ENCODE measurements at places on chromosomes 1 and 21. TPM values are rescaled to one million over a fixed set of nuclear protein-coding genes. Genes with fewer than 3 reads are reported as not detected.

DNA sequence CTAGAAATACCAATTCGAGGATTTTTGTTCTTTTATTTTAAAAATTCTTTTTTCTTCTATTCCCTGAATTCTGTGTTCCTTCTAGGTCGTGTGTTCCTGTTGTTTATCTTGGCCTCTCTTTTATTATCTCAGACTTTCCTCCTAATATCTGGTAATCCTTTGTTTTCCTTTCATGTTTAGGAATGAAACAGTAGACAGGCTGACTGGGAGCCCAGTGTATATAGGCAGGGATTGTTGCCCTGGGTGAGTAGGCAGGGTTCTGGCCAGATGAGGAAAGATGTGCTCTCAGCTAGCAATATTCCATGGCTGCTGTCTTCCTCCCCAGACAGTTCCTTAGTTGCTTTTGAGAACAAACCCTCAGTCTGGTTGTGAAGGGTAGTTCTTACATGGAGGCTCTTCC, 161.8 kb upstream of the PDE4B start:
- DNase-seq, result no peak

DNA sequence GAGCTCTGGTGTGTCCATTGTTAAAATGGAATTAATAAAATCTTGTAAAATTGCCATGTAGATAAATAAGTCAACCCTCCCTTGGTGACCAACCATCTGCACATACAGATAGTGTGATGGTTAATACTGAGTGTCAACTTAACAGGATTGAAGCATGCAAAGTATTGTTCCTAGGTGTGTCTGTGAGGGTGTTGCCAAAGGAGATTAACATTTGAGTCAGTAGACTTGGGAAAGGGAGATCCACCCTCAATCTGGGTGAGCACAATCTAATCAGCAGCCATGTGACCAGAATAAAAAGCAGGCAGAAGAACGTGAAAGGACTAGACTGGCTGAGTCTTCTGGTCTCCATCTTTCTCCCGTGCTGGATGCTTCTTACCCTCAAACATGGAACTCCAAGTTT, 174.8 kb downstream of the LTN1 start:
- no peak for DNase-seq

Gene HES3
- not detected for total RNA-seq

Gene C4BPA
- total RNA-seq, result not detected

Gene HSPG2
- total RNA-seq, result 317 TPM

DNA sequence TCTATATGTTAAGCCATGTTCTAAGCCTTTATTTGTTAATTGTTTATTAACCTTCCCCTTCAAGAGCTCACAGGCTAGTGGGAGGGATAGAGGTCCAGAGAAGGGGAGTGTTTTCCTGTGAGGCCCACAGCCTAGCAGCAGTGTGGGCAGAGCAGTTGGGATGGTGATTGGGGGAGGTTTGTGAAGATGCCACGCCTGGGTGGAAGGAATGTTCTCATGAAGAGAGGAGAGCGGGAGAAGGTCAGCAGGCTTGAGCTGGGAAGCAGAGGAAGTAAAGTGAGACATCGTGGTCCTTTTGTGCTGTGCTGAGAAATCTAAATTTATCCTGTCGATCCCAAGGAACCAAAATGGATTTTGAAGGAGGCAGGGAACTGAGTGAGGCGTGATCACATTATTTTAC, 42.6 kb downstream of the TRAPPC10 start:
- DNase-seq, result no peak

DNA sequence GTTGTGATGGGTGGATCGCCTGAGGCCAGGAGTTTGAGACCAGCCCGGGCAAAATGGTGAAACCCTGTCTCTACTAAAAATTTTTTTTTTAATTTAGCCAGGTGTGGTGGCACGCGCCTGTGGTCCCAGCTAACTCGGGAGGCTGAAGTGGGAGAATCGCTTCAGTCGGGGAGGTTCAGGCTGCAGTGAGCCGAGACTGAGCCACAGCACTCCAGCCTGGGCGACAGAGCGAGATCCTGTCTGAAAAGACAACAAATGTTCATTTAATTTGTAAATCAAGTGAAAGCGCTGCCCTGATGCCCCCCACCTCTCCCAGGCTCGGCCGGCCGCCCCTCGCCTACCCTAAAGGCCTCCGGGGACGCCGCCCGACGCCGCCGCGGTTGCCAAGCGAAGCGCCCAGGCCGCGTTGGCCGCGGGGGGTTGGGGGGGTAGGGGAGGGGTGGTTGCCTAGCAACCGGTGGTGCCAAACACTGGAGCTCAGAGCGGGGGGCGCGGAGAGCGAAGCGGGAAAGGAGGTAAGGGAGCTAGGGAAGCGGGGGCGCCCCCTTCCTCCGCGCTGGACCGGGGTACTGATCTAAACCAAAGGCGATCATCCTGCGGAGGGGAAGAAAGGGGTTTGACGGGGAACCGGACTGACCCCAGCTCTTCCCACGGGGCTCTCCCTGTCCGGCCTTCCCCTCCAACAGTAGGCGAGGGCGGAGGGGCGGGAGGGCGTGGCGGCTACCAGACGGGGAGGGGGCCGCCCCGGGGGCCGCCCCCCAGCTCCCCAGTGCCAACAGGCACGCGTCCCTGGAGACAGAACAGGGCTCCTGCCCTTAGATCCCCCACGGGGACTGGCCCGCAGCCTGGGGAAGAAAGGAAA, at the start of gene TEKT2:
Gene TEKT2, plus strand, starts transcription at position 460 of the 862 bp plus-strand sequence. CDS start 828 bp downstream, outside the sequence.
- no peak for DNase-seq

Gene CRYAA
- not detected for total RNA-seq

Gene MROH9
- not detected for total RNA-seq

DNA sequence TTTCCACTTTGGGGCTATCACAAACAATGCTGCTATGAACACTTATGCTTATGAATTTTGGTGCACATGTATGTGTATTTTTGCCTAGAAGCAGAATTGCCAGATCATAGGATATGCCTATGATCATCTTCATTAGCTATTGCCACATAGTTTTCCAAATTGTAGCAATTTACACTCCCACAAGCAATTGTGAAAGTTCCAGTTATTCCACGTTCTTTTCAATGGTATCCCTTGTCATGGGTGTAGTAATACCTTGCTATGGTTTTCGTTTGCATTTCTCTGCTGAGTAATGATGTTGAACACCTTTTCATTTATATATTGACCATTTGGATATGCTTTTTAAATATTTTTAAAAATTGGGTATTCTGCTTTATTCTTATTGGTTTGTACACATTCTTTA, 82.6 kb downstream of the MTR start:
- DNase-seq, result no peak

Gene TCHH
- not detected for total RNA-seq

Gene SLAMF9
- total RNA-seq, result not detected

DNA sequence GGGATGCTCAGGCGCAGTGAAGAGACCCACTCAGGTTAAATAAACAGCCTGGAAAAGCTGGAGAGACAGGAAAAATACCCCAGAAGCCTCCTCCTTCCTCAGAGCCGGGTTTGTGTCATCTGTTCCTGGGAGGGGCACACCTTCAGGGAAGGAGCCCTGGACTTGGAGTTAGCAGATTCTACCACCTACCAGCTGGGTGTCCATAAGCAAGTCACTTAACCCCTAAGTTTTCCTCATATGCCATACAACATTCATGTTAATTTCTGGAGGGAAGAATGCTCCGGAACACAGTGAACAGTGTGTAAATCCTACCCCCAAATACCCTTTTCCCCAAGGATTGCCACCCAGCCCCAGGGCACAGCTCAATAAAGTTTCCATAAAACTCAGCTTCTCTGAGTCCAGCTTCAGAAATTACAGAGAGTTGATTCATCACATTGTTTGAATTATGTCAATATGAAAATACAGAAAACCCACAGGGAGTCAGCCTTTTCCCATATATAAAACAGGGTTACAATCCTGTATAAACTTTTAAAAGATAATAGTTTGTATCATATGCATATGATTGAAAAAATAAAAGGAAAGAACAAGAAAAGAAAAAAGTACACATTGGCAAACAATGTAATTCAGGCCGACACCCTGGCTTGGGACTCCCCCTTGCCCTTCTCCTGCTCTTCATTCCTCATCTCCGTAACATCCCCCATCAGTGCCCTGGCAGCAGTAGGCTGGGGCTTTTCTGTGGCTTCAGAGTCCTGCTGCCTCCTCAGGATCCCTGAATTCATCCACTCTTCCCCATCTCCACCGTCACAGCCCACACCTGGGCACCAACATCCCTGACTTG, 291.8 kb upstream of the USP24 start:
- DNase-seq, result no peak

Gene BCL2L15
- not detected for total RNA-seq

DNA sequence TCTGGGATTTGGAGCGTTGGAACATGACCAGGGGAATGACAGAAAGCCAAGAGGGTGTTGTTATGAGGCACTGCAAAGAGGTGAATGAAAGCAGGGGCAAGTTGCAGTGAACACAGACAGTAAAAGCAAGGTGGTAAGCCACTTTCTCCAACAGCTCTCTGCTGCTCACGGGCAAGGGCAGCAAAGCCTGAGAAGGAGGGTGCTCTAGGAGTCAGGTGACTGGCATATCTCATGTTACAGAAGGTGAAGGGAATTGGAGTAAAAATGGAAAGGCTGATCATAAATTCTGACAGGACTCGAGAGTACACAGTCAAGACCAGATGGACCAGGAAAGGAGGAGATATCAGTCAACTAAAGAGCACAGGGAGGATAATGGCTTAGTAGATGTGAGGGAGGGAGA, 14.5 kb downstream of the VAV3 start:
- DNase-seq, result no peak

Gene TRIM67
- total RNA-seq, result not detected

- DNase-seq, result no peak
Observed at GRCh38 chr1:40014812-40015594, 25.5 kb upstream of the CAP1 start.

Gene KIRREL1
- total RNA-seq, result 7.3 TPM

Gene CYP4A11
- not detected for total RNA-seq

DNA sequence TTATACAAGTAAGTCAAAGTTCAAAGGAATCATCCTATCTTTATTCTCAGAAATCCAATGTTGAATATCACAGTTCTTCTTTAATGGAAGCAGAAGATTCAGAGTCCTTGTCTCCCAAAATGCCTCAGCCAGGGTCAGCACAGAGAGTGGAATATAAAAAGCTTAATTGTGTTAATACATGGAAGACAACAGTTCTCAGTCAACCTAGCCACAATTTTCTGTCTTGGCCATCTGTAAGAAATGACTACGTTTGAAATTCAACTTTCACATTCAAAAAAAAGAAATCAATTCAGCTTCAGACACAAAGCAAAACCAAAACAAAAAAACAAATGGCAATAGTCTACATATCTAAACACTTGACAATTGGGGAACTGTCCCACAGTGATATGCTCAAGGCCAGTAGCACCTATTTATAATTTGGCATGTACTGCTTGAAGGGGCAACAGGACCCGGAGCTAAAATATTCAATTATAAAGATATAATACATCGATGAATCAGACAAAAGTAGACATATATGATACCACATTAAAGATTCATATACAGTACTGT, 27.3 kb upstream of the GLIS1 start:
- no peak for DNase-seq

Gene RNF220
- total RNA-seq, result 55.7 TPM

Gene VAMP4
- total RNA-seq, result 9.9 TPM

- DNase-seq, result no peak
Observed at GRCh38 chr1:52679048-52679447, 19.1 kb downstream of the COA7 start.

DNA sequence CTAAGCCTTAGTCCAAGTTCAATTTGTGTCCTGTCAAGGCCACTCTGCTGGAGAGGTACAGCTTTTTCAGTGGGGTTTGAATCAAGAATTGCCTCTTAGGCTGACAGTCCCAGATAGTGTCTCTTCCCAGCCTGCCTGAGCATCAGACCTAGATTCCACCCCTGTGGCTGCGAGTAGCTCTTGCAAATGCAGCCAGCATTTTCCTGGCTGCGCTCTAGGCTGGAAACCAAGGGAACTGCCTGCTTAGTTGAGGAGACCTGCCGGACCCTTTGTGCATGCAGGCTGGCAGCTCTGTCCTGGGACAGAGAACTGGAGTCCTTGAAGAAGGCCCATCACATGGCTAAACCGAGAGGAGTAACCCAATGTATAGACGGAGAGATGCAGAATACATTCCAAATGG, 293.7 kb downstream of the PCP4 start:
- no peak for DNase-seq

Gene PPM1J
- 8.4 TPM for total RNA-seq

DNA sequence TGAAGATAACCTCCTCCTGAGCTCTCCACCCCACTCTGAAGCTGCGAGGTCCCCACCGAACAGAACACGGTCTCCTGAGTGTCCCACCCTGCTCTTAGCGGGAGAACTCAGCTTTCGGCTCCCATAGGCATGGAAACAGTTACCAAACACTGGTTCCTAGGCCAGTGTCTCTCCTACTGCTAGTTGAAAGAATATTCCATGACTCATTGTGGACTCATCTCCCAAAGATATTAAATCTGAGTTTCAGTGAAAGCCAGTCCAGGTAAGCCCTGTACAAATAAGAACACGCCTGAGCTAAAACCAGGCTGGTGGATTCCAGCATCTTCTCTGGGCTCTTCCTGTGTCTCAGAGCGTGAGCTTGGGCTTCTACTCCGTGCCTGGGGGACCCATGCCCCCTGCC, 107.5 kb upstream of the CLDN14 start:
- no peak for DNase-seq

Gene PRKAA2
- 116 TPM for total RNA-seq

GRCh38 chr21:40176724-40177123, 309.5 kb downstream of the PCP4 start:
- no peak for DNase-seq

GRCh38 chr1:176445402-176445801, 17.6 kb upstream of the PAPPA2 start:
- DNase-seq, result no peak

Gene OR6K3
- not detected for total RNA-seq

Gene SAMSN1
- 0.44 TPM for total RNA-seq

Gene AGTRAP
- total RNA-seq, result 25.6 TPM

GRCh38 chr1:203317429-203318228, 12.3 kb downstream of the BTG2 start:
- DNase-seq, result no peak

Gene FNBP1L
- 22.6 TPM for total RNA-seq

DNA sequence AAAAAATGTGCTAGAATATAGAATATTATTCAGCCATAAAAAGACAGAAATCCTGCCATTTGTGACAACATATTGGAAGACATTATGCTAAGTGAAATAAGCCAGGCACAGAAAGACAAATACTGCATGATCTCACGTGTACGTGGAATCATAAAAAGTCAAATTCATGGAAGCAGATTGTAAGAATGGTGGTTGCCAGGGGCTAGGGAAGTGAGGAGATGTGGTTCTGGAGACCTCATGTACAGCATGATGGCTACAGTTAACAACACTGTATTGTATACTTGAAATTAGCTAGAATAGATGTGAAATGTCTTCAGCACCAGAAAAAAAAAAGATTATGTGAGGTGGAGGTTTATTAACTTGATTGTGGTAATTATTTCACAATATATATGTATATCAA, 166.4 kb downstream of the ZZZ3 start:
- no peak for DNase-seq

DNA sequence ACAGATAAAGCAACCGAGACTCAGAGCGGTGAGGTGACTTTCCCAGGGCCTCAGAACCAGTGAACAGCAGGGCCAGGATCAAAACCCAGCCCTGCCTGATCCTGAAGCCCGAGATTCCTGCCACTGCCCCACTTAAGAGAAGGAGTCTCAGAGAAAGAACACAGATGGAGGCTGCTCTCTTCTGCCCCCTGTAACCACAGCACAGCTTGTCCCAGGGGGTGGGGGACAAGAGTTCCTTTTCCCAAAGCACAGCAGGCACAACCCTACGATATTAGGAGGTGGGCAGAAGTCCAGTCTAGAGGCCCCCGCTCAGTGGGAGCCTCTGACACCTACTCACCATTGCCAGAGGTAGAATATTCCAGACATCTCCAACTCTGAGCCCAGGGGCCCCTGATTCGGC, 24.0 kb upstream of the VWA5B1 start:
- no peak for DNase-seq

Gene TRIM63
- 173 TPM for total RNA-seq

GRCh38 chr1:17101261-17101660, 18.0 kb downstream of the PADI2 start:
- no peak for DNase-seq

All from heart left ventricle (tissue), 16 donors.